Ovary (tissue), 10 donors: ENCODE measurements at places on chromosomes 2 and 18. TPM values are rescaled to one million over a fixed set of nuclear protein-coding genes. Genes with fewer than 3 reads are reported as not detected.

GRCh38 chr2:134288814-134289213 is 34.9 kb downstream of the MGAT5 start:
- H3K27ac ChIP-seq: no peak overlapping the region
- H3K4me1 ChIP-seq: no peaks in the 10 kb centered on the region
- no peaks in the 10 kb centered on the region for H3K36me3 ChIP-seq
- no peak overlapping the region for H3K4me3 ChIP-seq
- no peak for DNase-seq

The PIEZO2 gene
- 2.4 TPM for total RNA-seq

DNA sequence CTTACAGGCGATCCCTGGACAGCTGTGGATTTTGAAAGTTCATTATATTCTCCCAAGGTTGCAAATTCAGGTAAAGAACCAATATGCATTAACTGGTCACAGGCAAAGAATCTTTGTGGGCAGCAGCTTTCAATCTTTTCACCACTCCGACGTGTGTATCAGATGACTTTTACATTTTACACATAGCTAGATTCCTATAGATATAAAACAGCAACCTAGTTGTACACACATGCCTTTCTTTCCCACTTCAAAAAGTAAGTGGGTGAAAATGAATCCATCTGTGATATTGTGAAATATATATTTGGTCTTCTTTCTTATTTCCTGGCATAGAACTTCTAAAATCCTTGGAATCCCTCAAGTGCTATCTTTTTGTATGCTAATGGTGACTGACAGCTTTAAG is 72.5 kb downstream of the SCG2 start:
- H3K4me1 ChIP-seq: no peaks in the 10 kb centered on the region
- no peak overlapping the region for H3K4me3 ChIP-seq
- no peak overlapping the region for H3K27ac ChIP-seq
- H3K36me3 ChIP-seq: no peaks in the 10 kb centered on the region
- no peaks in the 10 kb centered on the region for H3K27me3 ChIP-seq
- DNase-seq: no peak

The DPP10 gene
- 0.23 TPM for total RNA-seq

DNA sequence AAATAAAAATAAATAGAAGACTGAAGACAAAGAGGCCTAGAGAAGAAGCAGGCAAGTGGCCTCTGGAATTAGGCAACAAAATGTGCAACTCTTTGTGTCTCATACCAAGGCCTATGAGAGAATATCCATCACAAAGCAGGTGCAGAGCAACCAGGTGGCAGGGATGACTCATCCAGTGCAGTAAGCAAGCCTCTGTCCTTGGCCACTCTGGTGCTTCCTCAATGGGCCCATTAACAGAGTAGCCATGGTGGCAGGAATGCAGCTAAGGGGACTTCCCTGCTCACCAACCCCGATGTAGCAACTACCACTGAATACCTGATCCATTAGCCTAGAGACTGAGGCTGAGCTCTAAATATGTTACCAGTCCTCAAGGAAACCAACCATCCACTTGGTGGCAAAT is 11.0 kb upstream of the EPG5 start:
- H3K36me3 ChIP-seq: no peaks in the 10 kb centered on the region
- H3K4me3 ChIP-seq: no peak overlapping the region
- H3K27ac ChIP-seq: no peak overlapping the region
- no peaks in the 10 kb centered on the region for H3K27me3 ChIP-seq
